ENCODE measurements at places on chromosomes 5 and 9. TPM values are rescaled to one million over a fixed set of nuclear protein-coding genes. Genes with fewer than 3 reads are reported as not detected.
A peak's percentile ranks its signal among the peaks of the same experiment; 100 is the strongest.

The GPR151 gene
- not detected for total RNA-seq

The BOD1 gene
- 40.5 TPM for total RNA-seq

The SPARC gene
- total RNA-seq = 393 TPM

The SHB gene
- 20.5 TPM for total RNA-seq

The PLGRKT gene
- total RNA-seq = 17.5 TPM

The UGT3A2 gene
- total RNA-seq = 2.2 TPM

The IFNA13 gene
- 0.25 TPM for total RNA-seq

The PTPA gene
- 104 TPM for total RNA-seq

The LYSMD3 gene
- total RNA-seq = 18.2 TPM

- no peak for DNase-seq
Observed at GRCh38 chr5:127612441-127613141, 36.3 kb upstream of the CTXN3 start.

DNA sequence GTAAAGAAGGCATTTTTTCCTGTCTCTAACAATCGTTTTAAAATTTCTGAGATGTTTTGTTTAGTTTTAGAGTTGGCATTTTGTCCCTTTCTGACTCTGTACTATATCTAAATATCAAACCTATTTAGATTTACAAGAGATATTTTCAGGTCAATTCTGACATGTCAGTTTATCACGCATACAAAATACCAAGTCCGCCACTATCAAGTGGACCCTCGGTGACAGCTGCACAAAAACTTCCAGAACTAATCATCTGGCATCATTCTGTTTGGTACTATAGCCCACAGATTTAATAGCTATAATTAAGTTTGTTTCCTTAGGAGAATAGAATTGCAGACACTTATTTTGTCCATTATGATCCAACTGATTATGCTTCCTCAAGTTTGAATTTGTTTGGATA lies 1278.2 kb downstream of the CDH12 start:
- DNase-seq = no peak

- DNase-seq = no peak
Observed at GRCh38 chr5:45604092-45604491, 92.1 kb downstream of the HCN1 start.

DNA sequence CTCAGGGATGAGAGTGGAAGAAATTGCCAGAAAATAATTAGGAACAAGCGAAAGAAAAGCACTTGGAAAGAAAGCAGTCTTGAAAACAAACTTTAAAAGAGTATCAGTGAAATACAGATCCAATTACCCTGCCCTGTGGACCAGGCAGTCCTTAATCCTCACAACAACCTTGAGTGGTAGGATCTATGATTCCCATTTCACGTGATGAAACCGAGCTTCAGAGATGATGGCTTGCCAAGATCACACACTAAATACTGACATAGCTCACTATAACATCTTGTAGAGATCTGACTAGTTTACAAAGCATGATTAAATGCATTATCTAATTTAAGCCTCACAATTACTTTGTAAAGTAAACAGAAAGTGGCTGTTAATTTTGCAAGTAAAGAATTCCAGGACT lies 55.5 kb upstream of the ABCA1 start:
- DNase-seq = no peak

DNA sequence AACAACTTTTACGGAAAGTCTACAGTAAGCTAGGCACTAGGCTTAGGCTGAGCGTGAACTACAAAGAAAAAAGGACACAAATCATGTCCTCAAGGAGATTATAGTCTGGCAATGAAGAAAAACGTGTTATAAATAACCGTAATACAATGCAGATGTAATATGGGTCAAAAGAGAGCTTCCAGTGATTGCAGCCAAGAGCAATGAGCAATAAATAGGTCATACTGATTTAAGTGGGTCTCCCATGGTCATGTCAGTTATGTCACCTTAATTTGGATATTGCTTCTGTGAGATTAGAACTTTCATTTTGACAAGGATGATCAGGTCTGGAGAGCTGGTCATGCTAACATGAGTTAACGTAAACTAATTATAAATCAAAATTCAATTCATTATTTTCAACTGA lies 158.6 kb upstream of the GNA14 start:
- no peak for DNase-seq

DNA sequence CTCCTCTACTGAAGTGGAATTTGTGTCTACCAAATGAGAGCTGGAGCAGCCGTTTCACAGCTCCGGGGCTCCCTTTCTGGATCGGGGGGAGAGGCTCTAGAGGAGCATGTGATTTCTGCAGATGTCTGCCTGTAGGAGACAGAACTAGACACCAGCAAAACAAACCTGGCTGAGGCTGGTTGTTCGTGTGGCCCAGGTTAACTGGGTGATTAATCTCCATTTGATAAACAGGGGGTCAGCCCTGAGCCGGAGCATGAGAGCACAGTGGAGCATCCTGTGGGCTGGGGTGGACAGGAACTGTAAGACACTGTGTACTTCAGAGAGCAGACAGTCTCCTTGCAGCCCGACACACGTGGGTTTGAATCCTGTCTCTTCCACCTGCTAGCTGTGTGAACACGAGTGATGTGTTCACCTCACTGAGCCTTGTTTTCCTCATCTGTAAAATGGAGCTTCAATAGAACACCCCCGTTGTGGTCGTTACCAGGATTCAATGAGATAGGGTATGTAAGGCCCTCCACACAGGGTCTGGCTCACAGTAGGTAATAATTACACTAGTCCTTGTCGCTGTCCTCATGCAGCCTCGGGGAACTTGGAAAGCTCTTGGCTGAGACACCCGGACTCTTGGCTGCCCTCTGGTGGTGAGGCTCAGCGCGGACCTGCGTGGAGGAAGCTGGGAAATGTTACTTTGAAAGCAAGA lies 12.9 kb downstream of the CXCL14 start:
- DNase-seq = peak; percentile 89

- no peak for DNase-seq
Observed at GRCh38 chr5:107516452-107517184, 154.1 kb downstream of the EFNA5 start.

DNA sequence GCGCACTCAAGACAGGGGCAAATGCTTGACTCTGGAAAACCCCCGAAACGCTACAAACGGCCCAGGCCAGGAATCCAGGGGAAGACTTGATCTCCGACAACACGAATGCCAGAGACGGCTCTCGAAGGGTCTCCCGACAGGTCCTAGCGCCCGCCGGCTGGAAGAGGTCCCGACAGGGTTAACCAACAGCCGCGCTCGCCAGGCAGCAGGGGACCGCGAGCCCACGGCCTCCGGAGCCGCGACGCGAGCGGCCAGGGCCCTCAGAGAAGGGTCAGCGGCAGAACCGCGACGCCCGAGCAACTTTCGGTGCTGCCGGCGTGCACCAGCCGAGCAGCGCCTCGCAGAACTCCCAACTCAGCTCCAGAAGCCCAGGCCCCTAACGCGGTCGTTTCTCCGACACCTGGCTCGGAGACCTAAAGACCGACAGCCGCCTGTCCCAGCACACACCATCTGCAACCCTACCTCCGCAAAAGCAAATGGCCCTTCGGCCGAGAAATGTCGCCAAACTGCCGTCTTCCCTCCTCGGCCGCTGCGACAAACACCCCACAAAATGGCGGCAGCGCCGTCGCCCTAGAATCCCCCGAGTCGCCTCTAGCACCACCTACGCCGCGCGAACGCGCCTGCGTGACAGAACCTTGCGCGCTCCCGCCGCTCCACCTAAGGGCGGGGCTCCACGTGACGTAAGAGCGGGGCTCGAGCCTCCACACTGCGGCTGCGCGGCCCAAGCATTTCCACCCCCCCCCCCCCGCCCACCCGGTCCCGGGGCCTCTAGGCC lies at the start of gene CLK4:
Gene CLK4, minus strand, starts transcription at position 567 of the 775 bp plus-strand sequence. CDS start 3,634 bp downstream, outside the sequence.
- peak; percentile 100 for DNase-seq

DNA sequence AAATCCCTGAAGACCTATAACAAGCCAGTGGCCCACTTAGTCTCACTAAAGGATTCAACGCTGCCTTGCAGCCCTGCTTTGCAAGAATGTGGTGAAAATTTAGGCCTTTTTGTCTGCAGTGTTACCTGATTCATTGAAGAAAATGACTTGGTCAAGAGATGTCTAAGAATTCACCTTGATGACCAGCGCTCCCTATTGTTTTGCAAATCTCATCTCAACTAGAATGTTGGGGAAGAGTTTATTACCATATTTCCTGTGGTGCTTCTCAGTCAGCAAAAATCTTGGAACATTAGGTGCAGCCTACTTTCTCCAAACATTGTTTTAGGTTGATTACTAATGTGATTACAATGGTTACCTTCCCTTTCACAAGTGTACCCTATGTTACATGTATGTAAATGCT lies 53.5 kb downstream of the PLK2 start:
- DNase-seq = no peak

DNA sequence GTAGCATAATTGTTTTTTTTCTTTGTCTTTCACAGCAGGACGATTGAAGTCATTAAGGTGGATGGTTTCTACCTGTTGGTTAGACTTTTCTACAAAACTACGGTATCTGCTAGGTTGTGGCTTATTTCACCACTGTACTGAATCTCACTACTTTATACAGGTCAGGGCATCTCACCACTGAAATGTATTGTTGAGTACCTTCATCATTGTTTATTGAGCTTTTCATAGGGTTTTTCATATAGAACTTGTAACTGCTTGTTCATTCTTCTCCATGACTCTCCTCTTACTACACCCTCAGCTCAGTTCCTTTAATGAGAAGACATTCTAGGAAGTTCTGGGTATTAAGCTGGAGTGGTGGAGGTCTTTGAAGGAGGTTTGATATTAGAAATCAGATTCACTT lies 75.1 kb downstream of the PAM start:
- DNase-seq = no peak

- no peak for DNase-seq
Observed at GRCh38 chr5:180595381-180596114, 4.2 kb upstream of the SCGB3A1 start.

DNA sequence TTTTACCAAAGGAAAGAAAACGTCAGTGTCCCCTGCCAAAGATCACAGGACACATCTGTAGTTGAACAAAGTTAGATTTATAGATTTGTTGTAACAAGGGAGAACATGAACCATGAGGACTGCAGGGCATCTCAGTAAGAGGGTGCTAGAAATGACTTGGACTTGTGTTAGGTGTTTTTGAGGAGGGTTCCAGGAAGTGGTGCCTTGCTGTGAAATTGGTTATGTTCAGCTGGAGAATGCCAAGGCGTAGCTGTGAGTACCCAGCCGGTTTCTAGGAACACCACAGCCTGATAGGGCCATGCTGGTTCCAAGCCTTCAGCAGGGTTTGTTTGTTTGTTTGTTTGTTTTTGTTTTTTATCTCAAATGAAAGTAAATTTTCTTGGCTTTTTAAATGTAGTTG lies 5.3 kb downstream of the SPEF2 start:
- no peak for DNase-seq

GRCh38 chr9:130532426-130533080 lies 46.8 kb upstream of the FUBP3 start:
- no peak for DNase-seq

DNA sequence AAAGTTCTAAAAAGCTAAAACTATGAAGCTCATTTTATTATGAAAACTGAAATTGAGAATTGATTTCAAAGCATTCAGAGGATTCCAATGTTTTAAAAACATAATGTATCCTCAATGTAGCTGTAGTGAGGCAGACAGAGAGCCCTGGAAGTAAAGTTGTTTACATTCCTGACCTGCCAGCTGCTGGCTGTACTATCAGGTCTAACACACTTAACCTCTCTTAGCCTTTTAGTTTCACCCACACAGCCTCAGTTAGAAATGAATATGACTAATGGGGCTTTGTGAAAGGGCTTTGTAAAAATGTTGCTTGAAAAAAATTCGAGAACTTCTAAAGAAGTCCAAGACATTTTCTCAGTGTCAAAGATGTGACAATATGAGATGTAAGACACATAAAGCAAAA lies 122.6 kb downstream of the FBXL17 start:
- DNase-seq = no peak

GRCh38 chr9:78676623-78677022 lies 379.7 kb downstream of the PSAT1 start:
- DNase-seq = no peak

GRCh38 chr9:93595861-93596365 lies 19.5 kb downstream of the PHF2 start:
- DNase-seq = no peak

GRCh38 chr9:14895806-14896205 lies 14.4 kb downstream of the FREM1 start:
- DNase-seq = no peak

DNA sequence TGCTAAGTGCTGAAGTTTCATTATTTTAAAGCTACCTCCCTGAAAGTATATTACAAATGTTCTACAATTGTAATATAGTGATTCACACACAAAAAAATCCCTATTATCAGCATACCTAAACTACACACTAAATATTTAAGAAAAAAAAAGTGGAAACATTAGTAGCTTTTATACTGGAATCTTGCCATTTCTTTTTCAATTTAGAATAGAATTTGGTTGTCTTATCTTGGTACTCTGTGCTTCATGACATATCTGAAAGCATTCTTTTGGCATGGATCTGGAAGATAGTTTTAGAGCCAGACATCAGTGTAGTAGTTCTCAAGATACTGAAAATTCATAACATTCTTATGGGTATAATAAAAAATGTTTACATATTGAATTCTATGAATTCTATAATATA lies 35.0 kb downstream of the SLC1A3 start:
- DNase-seq = no peak

DNA sequence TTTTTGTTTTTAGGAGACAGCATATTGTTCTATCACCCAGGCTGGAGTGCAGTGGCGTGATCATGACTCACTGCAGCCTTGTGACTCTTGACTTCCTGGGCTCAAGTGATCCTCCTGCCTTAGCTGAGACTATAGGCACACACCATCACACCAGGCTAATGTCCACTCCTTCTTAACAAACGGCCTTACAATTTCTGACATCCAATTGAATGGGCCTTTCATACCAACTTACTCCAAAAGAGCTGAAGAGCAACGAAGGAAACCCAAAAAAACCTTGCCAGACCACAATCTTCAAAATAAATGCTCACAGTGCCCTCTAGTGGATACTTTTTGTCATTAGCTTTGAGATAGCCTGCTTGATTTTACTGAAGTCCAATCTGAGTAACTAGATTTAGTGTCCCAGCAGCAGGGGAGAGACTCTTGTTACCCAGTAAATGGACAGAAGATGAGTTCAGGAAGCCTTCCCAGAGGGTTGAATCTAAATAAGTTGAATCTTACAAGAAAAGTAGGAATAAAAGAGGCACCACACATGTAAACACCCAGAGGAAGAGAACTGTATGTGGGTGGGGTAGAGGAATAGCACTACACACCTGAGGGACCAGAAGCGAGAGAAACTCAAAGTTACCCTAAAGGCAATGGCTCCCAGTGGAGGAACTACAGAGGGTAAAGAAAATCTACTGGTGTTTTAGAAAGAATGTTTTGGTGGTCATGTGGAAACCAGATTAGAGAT lies 9.3 kb downstream of the ZNF622 start:
- no peak for DNase-seq

DNA sequence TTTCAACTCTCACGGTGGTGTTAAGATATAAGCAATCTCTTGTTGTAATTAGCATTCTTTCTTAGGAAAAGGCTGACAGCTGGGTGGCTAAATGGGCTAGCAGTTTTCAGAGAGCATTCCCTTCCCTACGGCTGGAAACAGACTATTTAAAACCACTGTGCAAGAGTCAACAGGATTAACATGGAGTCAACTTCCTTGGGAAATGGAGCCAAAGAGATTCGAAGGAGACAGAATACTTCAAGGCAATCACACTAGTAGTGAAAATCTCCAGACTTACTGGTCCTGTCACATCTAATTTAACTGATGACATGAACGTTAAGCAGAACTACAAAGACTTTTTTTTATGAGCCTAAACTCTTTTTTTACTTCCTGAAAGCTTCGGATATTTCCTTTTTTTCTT lies 453.3 kb upstream of the ITGA1 start:
- no peak for DNase-seq

- DNase-seq = no peak
Observed at GRCh38 chr5:151225071-151225470, 1.2 kb upstream of the CCDC69 start.

All from spleen (tissue), 13 donors.